ENCODE measurements at places on chromosomes 11 and 22.
A peak's percentile ranks its signal among the peaks of the same experiment; 100 is the strongest.

DNA sequence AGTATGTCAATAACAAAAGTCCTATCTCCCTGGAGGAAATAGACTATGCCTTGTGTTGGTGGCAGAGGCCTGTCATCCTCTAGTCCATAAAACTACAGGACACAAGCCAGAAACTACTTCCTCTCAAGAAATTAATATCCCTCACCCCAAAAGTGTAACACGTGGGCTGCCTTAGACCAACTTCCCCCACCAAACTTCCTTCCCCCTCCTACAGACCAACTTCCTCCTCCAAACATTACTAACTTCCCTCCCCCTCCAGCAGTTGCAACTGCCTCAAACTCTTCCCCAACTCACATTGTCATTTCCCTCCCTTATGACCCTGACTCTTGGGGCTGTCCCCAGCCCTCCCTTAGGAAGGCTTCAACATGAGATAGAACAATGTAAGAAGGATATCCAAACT, 6.3 kb downstream of the OR52K2 start:
- no peak for DNase-seq

- DNase-seq: peak; percentile 77
Observed at GRCh38 chr22:40177738-40178416, at the start of gene TNRC6B. Gene TNRC6B, plus strand, starts transcription at chr22:40177925. Its CDS starts 211 bp downstream, at chr22:40178136.

- no peak for DNase-seq
Observed at GRCh38 chr11:38796281-38796680, 2198.2 kb upstream of the RAG2 start.

DNA sequence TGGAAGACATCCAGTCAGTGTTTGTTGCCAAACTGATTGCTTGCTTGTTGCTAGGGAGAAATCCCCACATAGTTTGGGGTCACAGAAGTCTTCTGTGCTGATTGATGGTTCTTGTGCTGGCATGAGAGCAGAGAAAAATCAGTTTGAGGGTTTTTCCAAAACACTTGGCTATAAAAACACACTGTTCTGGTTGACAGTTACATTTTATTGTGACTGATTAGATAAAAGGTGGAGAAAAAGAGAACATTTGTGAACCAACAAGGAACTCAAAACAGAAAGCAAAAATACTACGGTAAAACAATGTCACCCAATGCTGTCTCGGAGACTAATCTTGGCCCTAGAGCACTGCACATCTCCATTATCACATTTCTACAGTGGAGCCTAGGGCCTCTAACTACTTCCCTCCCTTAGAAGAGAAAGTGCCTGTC, 14.4 kb upstream of the EIF4G2 start:
- DNase-seq: no peak

DNA sequence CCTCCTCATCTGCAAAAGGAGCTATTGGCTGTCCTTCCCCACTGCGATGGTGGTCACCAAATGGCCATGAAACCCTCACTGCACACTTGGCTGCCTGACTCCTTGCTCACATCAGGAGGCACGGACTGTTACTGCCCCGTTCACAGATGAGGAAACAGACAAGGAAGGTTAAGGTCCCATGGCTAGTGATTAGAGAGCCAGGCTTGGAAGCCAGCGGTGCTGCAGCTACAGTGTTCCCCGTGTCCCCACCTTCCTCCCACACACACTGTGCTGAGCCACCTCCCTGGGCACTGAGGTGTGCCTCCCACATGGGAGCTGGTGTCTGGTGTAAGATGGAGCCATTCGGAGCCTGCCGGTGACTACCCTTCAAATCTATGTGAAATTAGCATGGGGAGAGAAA, 2.6 kb downstream of the ARHGAP8 start:
- DNase-seq: no peak

DNA sequence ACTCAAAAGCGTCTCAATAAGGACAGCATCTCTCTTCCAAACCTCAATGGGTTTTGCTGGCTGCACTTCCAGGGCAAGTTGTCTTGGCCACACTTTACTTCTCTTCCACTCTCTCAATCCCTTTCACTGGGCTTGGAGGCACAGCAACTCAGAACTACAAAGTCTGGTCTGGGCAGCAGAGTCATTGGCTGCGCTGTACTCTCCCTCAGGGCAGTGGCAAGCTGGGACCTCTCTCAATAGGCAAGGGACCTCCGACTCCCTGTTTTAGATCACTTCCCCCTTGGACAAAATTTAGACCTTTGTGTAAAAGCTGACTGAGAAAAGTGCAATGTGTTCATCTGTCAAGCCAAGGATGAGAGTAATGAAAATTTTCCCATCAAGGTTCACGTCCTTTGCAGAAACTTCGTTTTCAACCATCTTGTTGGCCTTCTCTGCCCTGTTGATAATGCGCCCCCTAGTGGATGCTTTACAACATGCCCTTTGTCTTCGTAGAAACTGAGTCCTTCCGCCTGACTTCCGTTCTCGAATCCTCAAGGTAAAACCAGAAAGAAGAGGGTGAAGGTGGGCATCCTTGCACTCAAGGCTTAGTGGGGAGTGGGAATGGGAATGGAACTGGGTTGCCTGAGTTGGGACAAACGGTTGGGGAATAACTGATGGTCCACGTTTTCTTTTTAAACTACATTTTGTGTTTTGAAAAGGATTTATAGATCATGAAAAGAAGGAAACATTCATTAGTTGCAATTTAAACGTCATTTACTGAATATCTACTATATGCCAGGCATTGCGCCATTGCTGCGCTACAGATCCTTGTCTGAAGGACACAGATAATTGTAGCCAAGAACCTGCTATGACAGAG, 99.1 kb downstream of the CD44 start:
- DNase-seq: no peak

DNA sequence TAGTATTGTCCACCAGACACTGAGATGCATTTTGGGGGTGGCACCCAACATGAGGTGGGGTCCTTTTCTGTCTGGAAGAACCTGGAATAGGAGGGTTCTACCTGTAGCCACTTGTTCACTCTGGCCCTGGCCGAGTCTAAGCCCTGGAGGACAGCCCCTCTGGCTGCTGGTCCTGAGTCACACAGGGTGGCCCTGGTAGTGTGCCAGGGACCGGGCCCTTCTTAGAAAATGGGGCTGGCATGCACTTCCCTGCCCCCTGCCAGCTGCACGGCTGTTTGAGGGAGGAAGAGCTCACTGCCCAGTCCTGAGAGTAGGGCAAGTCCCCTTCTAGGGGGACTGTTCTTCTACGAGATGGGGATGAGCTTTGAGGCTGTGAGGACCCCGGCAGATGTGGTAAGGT, 2.2 kb downstream of the PLCB3 start:
- no peak for DNase-seq

GRCh38 chr11:33737362-33737821, 1.2 kb upstream of the CD59 start:
- no peak for DNase-seq

GRCh38 chr11:67416416-67417335, 1.2 kb downstream of the CARNS1 start:
- DNase-seq: peak; percentile 60

- no peak for DNase-seq
Observed at GRCh38 chr11:96062134-96062533, 138.2 kb upstream of the MTMR2 start.

DNA sequence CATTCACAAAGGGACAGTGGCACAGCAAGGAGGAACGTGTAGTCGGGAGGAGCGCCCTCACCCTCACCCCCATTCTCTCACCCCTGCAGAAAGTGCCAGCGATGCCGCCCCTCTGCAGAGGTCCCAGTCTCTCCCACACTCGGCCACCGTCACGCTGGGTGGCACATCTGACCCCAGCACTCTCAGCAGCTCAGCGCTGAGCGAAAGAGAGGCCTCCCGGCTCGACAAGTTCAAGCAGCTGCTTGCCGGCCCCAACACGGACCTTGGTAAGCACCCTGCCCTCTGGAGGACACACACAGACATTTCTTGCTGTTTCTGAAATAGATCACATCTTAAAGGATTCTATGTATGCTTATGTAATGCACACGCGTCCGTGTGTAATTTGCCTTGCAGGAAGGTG, 34.9 kb downstream of the TBC1D22A start:
- DNase-seq: no peak

DNA sequence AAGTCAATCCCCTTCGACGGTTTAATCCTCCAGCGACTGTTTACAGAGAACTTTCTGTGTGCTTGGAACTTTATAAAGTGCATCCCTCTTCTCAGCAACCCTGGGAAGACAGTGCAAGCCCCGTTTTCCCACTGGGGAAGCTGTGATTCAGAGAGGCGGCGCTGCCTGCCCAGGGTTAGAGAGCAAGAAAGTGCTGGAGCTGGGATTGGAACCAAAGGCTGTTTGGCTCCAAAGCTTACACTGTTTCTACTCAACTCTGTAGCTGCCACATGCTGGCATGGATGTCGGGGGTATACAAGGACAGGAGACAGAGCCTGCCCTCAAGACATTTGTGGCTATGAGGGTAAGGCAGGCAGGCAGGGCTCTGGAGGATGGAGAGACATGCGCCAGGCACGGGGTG, 13.0 kb downstream of the FBLN1 start:
- DNase-seq: no peak

- DNase-seq: no peak
Observed at GRCh38 chr22:37371911-37372310, 55.4 kb downstream of the ELFN2 start.

DNA sequence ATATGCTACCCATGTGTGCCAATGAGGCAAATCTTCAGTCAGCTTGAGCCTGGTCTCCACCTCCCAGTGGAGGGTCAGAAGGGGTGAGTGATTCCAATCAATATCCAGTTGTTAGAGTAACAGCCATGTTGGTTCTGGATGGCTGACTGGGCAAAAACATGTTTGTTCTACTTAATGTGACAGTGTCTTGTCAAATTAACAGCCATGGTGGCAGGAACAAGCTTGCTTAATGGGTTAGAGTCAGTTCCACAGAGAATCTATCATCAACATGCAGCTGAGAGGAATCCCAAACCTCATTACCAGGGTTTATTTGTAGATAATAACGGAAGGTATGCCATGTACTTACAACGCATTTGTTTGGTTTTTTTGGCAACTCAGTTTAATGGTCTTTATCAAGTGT, 133.2 kb downstream of the SLC17A6 start:
- no peak for DNase-seq

- no peak for DNase-seq
Observed at GRCh38 chr11:114832532-114833125, 154.3 kb downstream of the NXPE2 start.

- no peak for DNase-seq
Observed at GRCh38 chr22:18970176-18970947, 34.3 kb upstream of the PRODH start.

DNA sequence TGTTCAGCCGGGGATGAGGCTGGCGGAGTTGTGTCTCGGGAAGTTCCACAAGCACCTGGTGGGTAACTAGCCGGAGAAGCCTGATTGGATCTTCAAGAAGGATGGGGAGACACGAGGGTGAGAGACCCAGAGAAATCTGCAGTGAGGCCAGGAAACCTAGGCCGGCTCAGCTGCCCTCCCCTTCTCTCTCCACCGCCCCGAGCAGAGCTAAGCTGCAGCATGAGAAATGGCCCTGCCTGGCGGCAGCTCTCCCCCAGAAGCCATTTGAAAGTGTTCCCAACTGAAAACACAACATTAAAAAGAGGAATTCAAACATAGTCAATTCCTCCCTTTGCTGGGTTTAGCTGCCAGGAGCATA, 77.8 kb upstream of the SHISAL1 start:
- DNase-seq: no peak

- no peak for DNase-seq
Observed at GRCh38 chr11:62832336-62833234, at the start of gene TEX54. Gene TEX54, minus strand, starts transcription at chr11:62832841.

DNA sequence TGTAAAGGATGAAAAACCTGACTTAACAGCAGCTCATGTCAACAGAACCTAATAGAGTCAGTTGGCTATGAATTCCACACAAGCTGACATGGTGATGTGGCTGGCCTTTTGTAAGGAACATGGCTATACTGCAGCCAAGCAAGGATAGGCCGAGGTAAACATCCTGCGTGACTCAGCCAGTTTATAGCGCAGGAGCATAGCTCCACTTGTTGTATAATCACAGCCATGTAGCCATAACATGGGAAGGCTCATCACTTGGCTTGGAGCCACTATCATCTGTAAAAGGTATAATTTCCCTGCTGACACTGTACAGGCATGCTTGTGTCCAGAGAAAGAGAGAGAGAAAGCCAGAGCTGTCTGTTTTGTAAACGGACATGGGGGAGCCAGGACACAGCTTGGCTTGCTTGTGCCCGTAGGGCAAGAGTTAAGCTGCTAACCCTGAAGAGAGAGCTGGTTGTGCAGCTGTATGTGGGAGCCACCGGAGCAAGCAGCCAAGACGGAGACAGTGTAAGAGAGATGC, 104.4 kb upstream of the PLET1 start:
- no peak for DNase-seq

DNA sequence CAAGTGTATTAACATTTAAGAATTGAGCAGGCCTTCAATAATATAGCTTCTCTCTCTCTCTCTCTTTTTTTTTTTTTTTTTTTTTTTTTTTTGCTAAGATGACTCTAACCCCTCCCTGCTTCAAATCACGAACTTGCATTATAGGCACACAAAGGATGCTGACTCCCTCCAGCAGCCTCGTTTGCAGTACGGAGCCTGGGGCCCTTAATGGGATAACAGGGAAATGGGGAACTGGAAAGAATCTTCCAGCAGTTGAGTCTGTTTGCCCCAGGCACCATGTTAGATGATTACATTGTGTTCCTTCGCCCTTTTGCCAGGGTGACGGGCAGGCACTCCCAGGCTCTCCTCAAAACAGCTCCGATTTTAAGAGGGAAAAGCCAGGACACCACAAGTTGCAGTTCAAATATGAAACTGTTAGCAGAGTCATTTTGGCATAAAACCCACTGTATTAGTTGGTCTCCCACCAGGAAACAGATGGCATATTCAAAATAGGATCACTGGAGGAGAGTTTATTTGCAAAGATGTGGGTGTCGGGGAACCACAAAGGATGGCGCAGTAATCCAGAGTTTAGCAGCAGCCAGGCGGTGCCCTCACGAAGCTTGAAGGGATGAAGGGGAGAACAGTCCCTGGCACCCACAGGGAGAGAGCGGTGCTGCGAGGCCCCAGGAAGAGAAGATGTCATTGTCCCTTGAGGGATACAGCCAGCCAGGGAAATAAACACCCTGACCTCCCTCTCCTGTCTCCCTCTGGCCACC, 26.5 kb upstream of the TREH start:
- DNase-seq: no peak

- DNase-seq: no peak
Observed at GRCh38 chr11:88181776-88182175, 6.5 kb upstream of the RAB38 start.

DNA sequence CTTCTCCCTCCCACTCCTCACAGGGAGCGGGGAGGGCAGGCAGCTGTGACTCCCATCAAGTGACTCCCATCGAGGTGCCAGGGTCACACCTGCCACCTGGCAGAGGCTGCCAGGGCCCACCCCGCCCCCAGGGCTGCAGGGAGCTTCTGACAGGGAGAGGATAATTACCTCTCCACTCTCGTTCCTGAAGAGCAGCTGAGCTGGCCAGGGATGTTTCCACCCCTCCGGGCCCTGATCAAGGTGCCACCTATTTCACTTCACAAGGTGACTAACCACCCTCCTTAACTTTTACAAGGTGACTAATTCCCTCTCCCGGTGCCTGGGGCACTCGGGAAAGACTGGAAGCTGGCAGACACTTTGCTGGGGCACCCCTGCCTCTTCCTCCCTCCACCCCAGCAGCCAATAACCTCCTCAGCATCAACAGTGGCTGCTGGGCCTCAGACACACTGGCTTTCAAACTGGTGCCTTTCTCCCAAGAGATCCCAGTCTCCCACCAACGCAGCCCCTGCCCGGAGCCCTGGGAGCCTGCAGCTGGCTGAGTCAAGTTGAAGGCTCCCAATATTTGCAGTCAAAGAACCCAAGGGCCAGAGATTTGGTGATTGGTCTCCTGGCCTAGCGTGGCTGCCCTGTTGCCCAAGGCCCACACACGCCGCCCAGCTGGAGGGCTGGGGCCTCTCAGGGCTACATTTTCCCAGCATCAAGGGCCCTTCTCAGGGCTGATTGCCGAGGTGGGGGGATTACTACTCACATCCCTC, 22.0 kb upstream of the MYRF start:
- no peak for DNase-seq
